ENCODE measurements at places on chromosomes 2 and 18.

DNA sequence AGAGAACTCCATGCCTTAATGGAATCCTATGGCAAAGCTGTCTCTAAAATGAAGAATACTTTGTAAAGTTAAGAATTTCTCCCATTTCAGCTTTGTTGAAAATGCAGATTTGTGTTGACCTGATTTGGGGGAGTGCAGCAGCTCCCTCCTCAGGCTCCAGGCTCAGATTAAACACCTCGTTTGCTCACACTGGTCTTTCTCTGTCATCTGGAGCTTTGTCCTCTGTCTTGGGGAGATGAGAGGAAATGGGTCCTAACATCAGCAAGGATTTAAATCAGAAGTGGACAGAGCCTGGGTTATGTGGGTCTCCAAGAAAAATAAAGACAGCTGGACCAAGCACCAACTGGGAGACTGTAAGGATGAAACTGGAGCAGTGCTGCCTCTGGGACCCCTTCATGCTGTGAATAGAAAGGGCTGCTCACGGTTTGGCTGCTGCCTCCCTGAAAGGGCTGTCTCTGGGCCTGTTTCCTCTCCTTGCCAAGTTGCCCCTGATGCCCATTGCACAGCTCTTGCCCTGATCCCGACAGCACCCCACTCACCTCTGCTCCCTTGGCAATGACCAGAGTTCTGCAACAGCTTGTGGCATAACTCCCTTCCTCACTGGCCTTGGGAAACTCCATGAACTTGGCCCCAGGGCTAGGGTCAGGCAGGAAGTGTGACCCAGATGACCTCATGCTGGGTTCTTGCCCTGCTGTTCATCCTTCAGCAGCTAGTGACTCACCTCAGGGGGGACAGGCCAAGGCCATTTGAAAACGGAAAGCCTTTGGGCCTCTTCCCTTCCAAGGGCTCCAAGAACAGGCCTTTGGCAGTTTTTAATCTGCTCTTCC lies 197.2 kb downstream of the CYP26B1 start:
- DNase-seq, result no peak

DNA sequence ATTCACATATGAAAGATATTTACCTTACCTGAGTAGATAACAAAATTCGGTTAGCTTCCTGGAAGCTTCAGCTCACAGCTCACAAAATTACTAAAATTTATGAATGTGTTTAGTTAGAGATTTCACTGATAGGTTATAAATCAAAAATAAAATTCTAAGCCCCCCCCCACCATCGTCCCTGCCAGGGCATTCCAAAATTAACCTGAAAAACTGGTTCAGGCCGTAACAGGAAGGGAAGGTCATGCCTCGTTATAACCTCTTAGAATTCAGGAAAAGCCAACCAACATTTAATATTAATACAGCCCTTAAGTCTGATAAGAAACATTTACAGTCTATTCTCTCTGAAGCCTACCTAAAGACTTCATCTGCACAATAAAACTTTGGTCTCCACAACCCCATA lies 48.9 kb downstream of the COX7A2L start:
- no peak for DNase-seq

DNA sequence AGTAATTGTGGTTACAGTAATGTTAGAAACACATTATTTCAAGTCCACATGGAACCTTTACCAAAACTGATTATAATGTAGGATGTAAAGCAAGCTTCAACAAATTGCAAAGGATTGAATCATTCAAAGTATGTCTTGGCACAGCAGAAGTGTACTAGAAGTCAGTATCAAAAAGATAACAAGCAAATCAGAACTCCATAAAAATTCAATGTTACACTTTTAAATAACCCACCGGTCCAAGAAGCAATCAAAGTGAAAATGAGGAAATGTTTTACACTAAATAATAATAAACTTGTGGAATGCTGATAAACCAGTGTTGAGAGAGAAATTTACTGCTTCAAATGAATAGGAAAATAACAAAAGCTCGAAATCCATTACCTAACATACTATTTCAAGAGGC lies 47.7 kb downstream of the TTC21B start:
- DNase-seq, result no peak

DNA sequence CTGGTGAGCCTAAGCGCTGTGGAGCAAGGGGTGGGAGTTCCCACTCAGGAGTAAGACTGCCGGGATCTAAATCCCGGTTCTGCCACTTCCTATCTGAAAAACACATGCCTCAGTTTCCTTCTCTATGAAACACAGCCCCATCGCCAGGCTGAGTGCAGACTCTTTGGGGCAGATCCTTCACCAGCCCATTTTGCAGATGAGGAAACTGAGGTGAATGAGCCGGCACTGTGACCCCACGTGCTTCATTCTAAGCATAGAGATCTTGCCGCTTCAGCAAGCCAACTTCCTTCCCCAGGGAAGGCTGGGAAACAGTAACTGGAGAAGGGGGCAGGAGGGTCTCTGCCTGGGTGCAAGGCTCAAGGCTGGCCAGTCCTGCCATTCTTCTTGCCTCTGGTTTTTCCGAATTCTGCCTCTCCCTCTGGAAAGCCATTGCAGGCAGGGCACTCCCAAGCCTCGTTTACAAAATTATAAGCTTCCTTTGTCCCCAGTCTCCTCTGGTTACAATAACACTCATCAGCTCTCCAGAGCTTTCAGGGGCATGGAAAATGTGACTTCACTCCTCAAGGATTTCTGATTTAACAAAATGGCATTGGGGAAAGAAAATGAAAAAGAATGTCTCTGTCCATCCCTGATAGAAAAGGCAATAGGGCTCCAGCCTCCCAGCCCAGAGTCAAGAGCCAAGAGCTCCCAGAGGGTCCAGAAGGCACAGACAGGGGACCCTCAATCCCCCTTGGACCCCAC lies 249.2 kb downstream of the TNS1 start:
- no peak for DNase-seq

GRCh38 chr2:85164145-85164569 lies 31.0 kb downstream of the TCF7L1 start:
- no peak for DNase-seq

- DNase-seq, result no peak
These were observed 1.2 kb downstream of the ABCG8 start for GRCh38 chr2:43839776-43840564.

DNA sequence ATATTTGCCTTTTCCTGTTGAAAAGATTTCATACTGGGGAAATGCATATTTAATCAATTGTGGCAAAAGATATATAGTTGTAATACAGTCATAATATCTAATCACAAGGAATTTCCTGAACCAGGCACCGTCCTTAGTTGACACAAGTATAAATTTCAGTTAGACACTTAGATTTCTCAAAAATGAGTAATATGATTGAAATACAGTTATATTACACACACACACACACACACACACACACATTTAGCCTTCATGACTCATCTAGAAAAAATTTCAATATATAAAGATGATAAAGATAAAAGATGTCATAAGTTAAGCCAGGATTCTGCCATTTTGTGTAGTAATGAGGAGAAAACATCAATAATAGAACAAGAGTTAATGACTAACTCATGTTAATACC lies 258.4 kb upstream of the ZNF804A start:
- no peak for DNase-seq

DNA sequence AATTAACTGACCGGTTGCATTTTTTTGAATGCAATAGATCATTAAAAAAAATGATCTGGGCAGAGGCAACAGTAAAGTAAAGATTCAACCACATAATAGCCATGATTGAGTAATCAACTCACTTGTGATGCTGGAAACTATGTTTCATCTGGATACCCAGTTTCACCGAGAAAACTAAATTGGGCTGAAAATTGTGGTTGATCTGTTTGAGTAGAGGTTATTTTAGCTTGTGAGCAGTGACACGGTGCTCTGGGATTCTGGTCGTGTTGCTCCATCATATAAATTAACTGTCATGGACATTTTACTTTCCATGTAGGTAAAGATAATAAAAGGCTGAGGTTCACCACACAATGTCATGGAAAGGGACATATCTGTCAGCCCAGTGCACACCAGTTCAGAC lies 58.7 kb downstream of the CD226 start:
- DNase-seq, result no peak

DNA sequence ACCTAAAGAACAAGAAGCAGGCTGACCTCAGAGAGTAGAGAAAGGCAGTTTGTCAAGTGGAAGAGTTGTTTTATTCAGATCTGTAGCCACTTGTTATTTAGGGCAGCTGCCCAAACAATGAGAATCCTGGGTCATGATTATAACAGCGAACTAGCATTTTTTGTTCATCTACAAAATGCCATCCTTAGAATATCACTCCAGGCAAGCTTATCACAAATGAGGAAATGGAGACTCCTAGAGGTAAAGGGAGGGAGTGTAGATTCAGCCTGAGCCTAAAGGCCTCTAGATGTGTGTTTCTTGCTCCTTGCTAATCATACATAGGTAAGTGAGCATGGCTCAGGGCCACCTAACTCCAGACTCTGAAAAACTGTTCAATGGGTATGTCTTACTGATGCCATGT lies 126.1 kb downstream of the HNMT start:
- DNase-seq, result no peak

DNA sequence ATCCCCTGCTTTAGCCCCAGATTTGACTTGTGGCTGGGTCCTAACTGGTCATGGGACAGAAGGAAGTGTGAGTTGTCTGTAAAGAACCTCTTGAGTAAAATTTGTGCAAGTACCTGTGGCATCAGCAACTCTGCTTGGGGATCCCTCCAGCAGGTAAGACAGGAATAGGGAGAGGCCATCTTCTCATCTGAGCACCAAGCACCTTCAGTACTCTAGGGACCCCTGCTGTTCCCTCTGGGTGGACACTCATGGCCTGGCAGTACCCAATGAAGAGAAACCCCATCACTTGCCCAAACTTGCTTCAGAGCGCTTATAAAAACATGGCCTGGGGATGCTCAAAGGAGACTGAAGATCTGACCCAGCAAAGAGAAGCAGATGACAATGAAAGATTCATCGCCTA lies 297.8 kb downstream of the SP3 start:
- no peak for DNase-seq

DNA sequence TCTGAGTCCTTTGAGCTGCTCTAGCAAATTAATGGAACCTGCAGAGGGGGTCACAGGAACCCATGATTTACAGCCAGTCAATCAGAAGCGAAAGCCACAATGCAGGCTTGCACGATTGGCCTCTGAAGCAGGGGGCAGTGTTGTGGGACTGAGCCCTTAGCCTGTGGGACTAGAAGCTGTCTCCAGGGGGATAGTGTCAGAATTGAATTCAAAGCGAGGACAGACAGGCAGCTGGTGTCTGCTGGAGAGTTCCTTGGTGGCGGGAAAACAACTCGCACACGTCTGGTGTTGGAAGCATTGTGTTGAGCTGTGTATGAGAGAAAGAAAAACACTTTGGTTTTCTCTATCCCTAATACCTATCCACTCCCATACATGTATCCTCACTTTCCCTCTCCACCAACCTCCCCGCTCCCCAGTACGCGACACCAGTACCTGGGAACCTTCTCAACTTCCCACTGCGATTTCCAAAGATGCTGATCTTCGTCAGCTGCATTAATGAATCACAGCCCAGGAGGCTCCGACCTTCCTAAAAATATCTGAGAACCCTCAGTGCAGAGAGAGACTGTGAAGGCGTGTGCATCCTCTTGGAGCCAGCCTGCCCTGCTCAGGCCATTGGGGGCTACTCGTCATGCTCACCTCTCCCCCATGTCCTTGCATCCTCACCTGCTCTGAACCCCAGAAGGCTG lies 88.2 kb downstream of the HS1BP3 start:
- no peak for DNase-seq

DNA sequence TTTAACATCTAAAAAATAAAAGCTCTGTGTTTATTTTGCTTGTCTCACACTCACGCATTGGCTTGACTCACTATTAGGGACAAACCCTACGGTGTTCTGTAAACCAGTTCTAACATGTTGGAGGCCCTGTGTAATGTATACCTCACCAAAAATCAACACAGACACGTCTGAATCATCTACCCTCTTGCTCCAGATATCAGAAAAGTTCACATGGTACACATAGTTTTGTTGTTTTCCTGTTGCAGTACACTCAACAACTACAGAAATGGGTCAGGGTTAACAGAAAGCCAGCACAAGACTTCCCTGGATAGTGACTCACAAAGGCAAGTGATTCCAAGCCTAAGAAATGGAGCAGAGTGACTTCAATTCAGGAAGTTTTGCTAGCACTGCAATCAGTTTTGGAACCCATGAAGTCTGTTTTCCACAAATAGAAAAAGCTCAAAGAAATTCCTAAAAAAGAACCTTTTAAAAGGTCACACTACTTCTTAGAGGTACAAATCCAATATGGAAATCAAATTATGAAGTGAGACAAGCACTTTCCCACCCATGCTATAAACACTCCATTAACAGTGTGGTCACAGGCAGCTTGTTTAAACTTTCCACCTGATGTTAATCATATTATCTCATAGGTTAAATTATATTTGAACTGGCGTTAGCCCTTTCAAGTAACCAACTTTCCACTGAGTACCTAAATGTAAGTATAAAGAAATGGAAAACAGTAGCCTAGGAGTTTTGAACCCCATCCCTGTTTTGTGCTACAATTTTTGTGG lies 87.4 kb downstream of the GAREM1 start:
- DNase-seq, result no peak

DNA sequence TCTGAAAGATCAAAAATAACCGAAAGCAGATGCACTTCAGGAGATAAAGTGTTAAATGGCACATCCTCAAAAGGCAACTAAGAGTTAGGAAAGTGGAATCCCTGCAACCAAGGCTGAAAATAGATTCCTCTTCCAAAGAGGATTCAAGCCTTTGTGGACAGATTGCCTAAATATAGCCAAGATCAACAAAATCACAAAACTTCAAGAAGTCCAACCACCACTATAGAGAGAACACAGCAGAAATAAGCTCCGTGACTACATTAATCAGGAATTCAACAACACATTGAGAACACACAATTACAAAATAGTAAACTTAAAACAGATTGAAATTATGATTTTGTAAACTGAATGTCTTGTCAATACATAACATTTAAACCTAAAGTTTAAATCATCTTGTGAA lies 165.7 kb downstream of the LNPK start:
- no peak for DNase-seq

DNA sequence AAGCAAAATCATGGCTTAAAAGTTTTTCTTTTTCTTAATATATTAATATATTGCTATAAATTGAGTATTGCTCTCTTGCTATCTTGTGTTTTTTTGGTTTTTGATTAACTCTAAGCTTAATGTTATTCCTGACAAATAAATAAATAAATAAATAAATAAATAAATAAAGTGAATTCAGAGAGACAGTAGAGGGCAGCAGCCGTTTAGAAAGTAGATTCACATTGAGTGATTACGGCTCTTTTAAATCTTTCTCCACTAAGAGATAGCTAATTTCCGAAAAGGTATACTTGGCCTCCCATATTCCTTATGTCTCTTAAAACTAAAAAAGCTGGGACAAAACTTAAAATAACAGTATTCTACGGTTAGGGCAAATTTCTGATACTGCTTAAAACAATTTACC lies 34.3 kb downstream of the MSH2 start:
- DNase-seq, result no peak
